Upper lobe of left lung (tissue), 6 donors: ENCODE measurements at places on chromosomes 7 and 10. TPM values are rescaled to one million over a fixed set of nuclear protein-coding genes. Genes with fewer than 3 reads are reported as not detected.

RTKN2 gene
- total RNA-seq, result 47.3 TPM

- no peak for DNase-seq
- H3K4me1 ChIP-seq, result no peaks in the 10 kb centered on the region
- no peak overlapping the region for H3K4me3 ChIP-seq
- H3K36me3 ChIP-seq, result no peaks in the 10 kb centered on the region
- no peaks in the 10 kb centered on the region for H3K27me3 ChIP-seq
Observed at GRCh38 chr10:66910671-66911070, 15.2 kb upstream of the LRRTM3 start.

DNA sequence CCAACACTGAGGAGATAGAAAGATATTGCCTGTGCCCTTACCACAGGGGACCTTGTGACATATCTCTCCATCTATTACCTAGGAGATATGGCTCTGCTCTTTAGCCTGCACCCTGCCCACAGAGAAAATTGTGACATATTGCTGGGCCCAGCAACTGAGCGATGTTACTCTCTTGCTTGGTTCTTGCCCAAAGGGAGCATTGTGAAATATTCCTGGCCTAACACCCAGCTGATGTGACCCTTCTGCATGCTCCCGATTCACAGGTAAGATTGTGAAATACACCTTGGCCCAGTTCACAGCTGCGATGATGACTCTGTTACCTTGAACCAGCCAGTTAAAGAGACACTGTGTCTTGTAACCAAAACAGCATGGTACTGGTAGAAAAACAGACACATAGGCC, 37.2 kb upstream of the ZNF107 start:
- no peaks in the 10 kb centered on the region for H3K27me3 ChIP-seq
- DNase-seq, result no peak
- no peak overlapping the region for H3K4me3 ChIP-seq
- H3K27ac ChIP-seq, result no peak overlapping the region

DNA sequence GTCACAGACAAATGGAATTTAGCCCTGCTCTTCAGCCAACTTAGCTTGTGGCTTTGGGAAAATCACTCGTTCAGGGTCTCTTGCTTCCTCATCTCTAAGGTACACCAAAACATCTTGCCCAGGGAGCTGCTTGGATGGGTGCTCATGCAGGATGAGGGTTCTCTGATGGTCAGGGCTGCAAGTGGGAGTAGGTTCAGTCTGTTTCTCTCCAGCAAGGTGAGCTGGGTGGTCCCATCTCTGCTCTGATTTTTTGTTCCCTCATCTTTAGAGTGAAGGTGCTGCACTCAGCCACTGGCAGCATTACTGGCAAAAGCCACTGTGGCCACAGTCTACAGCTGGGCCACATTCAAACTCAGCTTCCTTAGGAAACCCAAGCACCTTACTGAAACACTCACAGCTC, 149.9 kb upstream of the GPR26 start:
- H3K4me3 ChIP-seq, result no peak overlapping the region
- H3K27me3 ChIP-seq, result no peaks in the 10 kb centered on the region

DNA sequence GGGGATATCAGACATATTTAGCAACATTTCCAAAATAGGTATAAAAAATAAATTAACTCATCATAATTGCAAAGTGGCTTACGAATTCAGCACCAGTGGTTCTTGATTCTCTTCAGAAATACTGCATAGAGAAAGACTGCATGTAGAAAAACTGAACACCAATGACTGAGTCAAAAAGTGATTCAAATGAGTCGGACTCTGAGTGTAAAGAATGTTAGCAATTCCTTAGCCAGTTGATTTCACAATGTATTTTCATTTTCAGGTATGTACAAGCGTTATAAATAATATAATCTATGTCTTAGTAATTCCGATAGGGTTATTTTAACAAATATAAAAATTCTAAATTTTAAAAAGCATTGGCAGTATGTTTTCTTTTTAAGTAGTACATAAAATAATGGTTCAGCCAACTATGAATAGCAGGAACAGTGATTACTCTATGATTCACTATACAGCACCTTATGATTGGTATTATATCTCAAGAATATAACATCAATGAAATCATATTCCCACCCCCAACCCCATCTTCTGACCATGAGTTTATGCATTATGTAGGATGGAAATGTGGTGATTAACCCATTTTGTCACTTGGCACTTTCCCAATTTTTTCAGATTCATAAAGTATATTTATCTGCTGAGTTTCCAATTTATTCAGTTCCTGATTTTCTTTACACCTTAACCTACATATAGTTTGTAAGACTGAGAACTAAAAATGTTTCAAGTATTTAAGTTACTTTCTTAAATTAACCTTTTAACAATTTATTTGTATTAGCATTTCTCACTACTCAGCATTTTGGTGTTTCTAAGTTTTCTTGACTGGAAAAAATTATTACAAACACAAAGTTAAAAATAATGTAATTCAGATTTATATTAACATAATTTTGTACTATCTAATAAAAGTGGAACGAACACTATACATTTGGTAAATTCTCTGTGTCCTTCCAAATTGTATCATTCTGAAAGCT, 33.9 kb downstream of the DNAJC1 start:
- H3K4me3 ChIP-seq, result no peak overlapping the region
- no peak overlapping the region for H3K27ac ChIP-seq
- H3K27me3 ChIP-seq, result no peaks in the 10 kb centered on the region
- H3K36me3 ChIP-seq, result no peaks in the 10 kb centered on the region

DNA sequence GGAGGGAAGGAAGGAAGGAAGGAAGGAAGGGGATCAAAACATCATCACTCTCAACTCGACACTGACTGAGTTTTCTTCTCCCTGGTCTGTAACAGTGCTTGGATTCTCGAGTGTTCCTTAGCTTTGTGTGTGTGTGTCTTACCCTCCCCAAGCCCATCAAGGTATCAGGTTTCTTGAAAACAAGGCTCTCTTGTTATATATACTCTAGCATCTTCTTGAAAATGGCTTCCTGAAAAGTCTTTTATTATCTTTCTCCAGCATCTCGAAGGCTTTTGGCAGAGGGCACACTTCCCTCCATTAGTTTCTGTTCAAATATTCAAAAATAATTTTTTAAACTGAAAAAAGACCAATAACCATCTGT, 13.4 kb downstream of the SERPINE1 start:
- H3K4me1 ChIP-seq, result peaks cover 20% of the 10 kb centered on the region
- H3K4me3 ChIP-seq, result no peak overlapping the region
- H3K27ac ChIP-seq, result no peak overlapping the region
- H3K36me3 ChIP-seq, result no peaks in the 10 kb centered on the region

DNA sequence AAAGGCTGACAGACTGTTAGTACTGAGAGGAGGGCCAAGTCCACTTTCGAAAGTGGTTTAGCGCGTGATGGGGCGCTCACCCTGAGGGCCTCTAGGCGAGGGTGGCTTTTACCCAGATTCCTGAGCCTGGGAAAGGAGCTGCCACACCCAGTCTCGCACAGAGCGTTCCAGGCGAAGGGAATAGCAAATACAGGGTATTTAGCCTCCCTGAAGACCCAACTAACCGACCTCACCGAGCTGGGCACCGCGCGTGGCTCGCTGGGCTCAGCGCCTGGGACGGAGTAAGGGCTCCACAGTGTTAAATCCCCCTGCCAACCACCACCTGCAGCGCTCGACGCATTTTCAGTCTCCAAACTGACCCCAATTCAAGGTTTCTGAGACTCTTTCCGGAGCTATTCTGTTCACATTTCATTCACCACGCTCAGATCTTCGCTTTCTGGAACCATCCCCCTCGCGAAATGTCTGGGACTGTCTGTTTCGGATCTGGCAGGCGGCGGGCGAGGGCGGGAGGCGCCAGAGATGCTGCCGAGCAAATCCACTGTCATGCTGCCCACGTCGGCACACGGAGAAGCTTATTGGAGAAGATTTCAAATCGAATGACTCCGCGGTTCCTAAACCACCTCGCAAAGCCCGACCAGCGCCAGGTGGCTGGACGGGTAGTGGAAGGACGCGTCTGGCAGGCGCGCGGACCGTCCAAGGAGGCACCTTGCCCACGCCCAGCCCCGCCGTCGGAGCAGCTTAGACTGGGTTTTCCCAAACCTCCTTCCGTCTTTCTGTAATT, 1.4 kb upstream of the OSBPL3 start:
- H3K4me3 ChIP-seq, result peak overlapping the region; percentile 58
- peak; percentile 90 for DNase-seq
- H3K27me3 ChIP-seq, result no peaks in the 10 kb centered on the region
- peaks cover 6% of the 10 kb centered on the region for H3K4me1 ChIP-seq
- peak overlapping the region; percentile 87 for H3K27ac ChIP-seq

DNA sequence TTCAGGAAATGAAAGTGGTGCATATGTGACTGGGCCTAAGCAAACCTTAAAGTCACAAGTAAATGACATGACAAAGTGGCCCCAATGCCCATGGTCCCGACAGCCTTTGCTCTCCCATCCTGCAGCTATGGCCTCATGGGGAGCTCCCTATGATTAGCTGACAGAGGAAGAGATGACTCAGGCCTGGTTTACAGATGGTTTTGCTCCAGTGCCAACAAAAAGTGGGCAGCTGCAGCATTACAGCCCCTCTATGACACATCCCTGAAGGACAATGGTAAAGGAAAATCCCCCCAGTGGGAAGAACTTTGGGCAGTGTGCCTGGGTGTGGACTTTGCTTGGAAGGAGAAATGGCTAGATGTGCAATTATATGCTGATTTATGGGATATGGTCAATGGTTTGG, 105.1 kb upstream of the ADCY1 start:
- H3K36me3 ChIP-seq, result no peaks in the 10 kb centered on the region
- no peak overlapping the region for H3K4me3 ChIP-seq
- no peaks in the 10 kb centered on the region for H3K4me1 ChIP-seq
- H3K27ac ChIP-seq, result no peak overlapping the region
- no peak for DNase-seq

GRCh38 chr7:123608991-123609882, 7.6 kb downstream of the ASB15 start:
- no peak overlapping the region for H3K27ac ChIP-seq
- H3K27me3 ChIP-seq, result no peaks in the 10 kb centered on the region
- no peak overlapping the region for H3K4me3 ChIP-seq

DNA sequence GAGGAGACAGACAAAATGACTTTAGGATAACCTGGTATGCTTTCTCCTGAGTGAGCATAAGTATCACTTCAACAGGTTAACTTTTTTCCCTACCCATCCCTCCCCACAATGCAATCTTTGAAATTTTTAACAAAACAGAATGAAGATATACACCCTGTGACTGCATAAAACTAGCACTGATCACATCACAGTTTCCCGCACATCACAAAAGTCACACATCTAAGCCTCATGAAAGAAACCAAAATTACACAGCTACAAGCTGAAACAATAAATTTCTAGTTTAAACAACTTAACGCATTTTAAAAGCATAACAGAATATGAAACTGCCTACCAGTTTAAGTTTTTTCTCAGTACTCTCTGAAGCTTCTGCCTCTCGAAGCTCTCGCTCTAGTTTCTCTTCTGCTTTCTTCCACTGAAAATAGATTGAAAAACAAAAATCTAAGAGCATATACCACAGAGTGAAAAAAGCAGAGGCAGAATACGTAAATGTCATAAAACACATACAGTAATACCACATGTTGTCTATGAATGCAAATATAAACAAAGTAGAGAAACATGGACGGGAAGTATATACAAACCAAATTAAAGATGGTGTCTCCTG, 18.1 kb downstream of the NOC3L start:
- DNase-seq, result no peak
- H3K4me1 ChIP-seq, result no peaks in the 10 kb centered on the region
- H3K27me3 ChIP-seq, result no peaks in the 10 kb centered on the region
- no peak overlapping the region for H3K4me3 ChIP-seq
- H3K27ac ChIP-seq, result no peak overlapping the region
- H3K36me3 ChIP-seq, result peaks cover 35% of the 10 kb centered on the region

GRCh38 chr10:131431533-131431932, 120.0 kb upstream of the TCERG1L start:
- no peaks in the 10 kb centered on the region for H3K4me1 ChIP-seq
- no peak overlapping the region for H3K27ac ChIP-seq
- DNase-seq, result no peak
- H3K4me3 ChIP-seq, result no peak overlapping the region
- H3K27me3 ChIP-seq, result no peaks in the 10 kb centered on the region
- H3K36me3 ChIP-seq, result no peaks in the 10 kb centered on the region

GRCh38 chr10:47442351-47442750, 41.6 kb downstream of the ANXA8 start:
- no peaks in the 10 kb centered on the region for H3K27me3 ChIP-seq
- no peak for DNase-seq
- no peak overlapping the region for H3K4me3 ChIP-seq
- H3K4me1 ChIP-seq, result no peaks in the 10 kb centered on the region
- H3K36me3 ChIP-seq, result no peaks in the 10 kb centered on the region
- no peak overlapping the region for H3K27ac ChIP-seq
